ENCODE measurements at places on chromosomes 11 and 22.
A peak's percentile ranks its signal among the peaks of the same experiment; 100 is the strongest.

- DNase-seq, result no peak
Observed at GRCh38 chr11:64933213-64933934, 2.3 kb downstream of the GPHA2 start.

DNA sequence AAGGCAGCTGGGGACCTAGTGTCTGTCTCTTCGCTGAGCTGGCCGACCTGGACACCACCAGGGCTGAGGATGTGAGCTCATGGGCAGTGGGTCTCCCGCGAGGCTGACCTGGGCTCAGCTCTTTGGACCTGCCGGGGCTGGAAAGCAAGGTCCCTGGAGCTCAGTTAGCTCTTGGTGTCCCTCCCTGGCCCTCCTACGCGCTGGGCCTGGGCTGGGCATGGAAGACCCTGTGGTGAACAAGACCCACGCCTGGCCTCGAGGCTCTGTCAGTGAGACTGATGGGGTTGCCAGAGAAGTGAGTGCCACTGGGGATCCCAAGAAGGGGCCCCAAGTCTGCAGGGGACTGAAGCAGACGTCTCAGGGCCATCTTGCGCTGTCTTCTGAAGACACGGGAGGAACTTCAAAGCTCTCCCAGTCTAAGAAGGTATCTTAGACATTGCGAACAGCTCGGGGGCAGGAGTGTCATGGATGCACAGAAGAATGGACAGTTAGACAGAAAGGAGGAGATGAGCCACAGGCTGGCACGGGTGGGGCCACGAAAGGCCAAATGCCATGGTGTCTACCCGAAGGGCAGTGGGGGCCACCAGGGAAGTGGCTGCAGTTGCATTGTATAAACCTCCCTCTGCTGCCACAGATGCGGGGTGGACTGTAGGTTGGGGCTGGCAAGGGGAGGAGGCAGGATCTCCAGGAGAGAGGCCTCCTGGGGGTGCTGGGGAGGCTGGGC, 31.2 kb downstream of the NFAM1 start:
- DNase-seq, result no peak

DNA sequence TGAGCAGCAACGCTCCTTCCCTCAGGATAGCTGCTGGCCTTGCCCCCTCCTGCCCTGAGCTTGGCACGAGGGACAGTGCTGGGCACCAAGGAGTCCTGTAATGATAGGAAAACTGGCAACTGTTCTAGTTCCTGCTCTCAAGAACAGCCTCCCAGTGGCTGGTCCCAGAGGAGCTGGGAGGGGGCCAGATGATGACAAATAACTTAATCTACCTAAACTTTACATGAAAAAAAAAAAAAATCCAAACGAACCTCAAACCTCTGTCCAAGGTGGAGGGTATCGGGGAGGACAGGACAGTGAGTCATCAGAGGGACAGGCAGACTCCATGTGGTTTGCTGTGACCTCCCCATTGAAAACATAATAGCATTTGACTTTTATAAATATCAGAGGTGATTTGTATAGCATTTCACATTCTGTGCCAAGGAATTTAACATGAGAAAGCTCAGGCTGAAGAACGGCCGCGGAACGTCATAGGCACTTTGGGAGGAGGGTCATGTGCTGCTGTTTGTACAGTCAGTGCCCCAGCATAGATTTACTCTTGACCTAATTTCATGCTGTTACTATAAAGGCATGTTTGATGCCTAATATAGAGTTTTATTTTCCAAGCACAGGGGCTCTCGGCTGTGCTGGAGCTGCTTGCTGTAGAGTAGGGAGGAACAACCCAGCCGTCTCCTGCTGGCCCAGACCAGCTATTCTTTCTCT, 98.2 kb upstream of the NNMT start:
- DNase-seq, result no peak

DNA sequence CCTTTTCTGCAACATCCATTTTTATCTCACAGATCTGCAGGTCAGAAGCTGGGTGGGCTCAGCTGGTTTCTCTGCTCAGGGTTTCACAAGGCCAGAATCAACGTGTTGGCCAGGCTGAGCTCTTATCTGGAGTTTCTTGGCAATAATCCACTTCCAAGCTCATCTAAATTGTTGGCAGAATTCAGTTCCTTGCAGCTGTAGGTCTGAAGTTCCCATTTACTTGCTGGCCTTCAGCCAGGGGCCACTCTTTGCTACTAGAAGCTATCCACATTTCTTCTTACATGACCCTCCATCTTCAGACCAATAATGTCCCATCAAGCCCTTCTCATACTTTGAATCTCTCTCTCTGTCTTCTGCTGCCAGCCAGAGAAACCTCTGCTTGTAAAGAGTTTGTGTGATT, 103.5 kb downstream of the WNT11 start:
- no peak for DNase-seq

GRCh38 chr11:128285321-128285720, 302.0 kb downstream of the ETS1 start:
- DNase-seq, result no peak

- no peak for DNase-seq
Observed at GRCh38 chr11:65718964-65719492, 1.6 kb downstream of the RNASEH2C start.

GRCh38 chr22:50738649-50739227, 734 bp downstream of the ACR start:
- no peak for DNase-seq

DNA sequence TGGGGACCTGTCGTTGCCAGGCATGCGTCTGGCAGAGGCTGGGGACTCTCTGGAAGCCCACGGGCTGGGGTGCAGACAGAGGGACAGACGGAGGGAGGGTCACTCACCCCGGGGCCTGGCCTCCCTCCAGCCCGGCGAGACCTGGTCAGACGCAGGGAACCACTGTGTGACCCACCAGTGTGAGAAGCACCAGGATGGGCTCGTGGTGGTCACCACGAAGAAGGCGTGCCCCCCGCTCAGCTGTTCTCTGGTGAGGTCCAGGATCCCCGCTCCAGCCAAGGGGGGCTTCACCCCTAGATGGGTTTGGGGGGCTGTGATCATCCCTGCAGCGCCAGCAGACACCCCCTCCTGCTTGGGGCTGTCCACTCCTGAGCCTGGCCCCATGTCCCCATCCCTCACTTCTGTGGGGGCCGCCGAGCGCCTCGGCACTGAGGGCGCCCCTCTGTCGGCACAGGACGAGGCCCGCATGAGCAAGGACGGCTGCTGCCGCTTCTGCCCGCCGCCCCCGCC, 23.6 kb upstream of the MUC5B start:
- no peak for DNase-seq

DNA sequence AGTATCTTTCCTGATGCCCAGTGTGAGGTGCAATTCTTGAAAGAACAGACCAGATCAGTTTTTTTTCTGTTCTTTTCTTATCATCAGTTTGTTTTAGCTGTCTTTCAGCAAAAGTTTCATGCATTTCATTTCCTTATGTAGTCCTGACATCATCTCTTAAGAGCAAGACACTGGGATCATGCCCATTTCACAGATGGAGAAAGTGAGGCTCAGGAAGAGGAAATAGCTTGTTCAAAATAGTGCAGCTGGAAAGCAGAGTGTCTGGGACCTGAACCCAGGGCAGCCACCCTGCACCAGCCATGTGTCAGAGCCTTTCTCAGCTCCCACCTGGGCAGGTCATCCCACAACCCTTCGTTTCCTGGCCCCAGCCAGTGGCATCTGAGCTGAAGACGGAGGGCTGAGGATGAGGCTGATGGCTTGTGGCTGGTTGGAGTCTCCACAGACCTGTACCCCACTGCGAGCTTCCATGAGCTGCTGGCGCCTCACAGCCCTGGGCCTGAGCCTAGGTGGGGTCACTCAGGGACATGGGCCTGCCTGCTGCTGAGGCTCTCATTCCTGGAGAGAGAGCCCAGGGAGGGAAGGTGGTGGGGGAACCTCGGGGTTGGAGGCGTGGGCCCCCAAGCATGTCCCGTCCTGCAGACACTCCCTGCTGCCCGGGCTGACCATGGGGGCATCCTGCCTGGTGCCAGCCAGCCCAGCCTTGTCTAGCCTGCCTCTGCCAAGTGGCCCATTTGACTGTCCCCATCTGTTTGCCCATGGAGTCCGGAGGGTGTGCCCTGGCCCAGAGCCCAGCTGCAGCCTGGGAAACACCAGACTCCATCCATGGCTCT, 61.8 kb downstream of the SMIM38 start:
- DNase-seq, result no peak

- DNase-seq, result peak; percentile 41
Observed at GRCh38 chr11:119108146-119108856, 1.2 kb downstream of the C2CD2L start.

GRCh38 chr22:17120711-17121232, 388 bp downstream of the TMEM121B start:
- DNase-seq, result peak; percentile 17

DNA sequence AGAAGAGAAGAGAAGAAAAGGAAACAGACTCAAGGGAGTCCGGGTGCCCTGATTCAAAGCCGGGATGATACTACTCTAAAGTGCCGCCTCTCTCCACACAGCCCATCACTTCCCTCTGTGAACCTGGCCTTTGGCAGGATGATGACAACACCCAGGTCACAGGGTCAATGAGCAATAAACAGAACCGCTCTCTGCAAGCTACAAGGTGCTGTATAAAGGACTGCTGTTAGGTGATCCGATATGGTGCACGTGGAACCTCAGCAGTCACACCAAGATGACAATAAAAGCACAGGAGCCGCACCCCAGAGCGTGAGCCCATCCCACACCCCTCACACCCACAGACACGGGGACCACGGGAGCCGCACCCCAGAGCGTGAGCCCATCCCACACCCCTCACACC, 10.7 kb downstream of the TTLL1 start:
- no peak for DNase-seq

GRCh38 chr11:113189909-113190667, 124.3 kb upstream of the TTC12 start:
- no peak for DNase-seq

- DNase-seq, result no peak
Observed at GRCh38 chr11:20973940-20974559, 304.7 kb downstream of the NELL1 start.
